ENCODE measurements at places on chromosomes 6 and 20.

DNA sequence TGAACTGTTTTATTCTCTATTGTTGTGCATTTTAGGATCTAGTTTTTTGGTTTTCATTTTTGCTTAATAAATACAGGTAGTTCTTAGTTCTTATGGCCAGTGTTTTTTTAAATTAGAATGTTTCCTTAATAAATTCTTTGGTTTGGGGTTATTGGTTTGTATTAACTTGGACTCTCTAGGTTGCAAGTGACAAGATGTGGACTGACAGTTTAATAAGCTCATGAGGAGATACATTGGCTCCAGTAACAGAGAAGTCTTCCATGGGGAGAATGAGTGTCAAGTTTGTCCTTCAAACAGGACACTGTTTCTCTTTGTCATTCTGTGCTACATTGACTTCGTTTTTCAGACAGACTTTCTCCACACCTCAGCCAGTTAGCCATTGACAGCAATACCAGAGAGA lies 39.7 kb downstream of the SNX9 start:
- no peak for DNase-seq

DNA sequence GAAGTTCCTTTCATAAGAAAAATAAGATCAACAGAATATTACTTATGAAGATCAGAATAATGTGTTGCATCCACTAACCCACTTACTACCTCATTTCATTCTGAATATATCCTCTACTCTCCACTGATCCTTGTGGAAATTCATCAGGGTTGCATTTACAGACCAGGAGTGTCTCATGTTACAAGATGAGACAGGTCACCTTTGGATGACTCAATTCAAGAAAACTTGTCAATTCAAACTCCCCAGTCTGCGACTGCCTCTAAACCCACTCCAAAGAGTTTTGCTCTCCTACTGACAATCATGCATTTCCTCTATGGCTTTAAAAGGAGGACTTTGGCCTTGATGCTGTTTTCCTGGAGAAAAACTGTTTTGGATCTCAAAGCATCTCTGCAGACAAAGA lies 68.4 kb downstream of the ID4 start:
- no peak for DNase-seq

DNA sequence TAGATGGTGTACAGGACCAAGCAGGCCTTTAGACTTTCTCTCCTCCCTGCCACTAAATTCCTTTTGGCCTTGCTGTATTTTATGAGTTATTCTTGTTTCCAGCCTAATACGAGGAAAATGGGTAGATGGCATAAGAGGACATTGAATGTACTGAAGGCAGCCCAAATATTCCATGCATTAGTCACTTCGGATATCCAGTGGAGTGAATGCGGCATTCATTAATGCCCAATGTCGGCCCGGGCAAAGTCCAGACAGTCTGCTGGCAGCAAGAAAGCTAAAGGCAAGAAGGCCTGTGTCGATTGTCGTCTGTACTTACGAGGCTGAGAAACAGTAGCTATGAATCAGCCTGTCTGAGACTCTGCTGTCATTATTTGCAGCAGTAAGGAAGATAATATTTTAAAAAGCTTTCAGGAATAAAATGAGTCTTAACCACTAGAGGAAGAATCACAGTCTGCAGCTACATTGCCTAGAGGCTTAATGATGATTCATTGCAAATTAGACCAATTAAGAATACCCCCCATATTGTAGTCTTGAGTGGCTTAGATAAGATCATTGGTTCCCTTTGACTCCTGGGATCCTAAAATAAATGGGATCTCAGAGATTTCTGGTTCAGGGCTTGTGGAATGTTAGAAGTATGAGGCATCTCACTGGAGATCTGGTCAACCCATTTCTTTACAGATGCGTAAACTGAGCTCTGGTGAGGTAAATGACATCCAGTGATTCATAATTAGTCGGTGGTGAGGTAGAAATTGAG lies 534.1 kb upstream of the JAG1 start:
- DNase-seq, result no peak

GRCh38 chr6:2344319-2344905 lies 99.0 kb upstream of the GMDS start:
- no peak for DNase-seq

DNA sequence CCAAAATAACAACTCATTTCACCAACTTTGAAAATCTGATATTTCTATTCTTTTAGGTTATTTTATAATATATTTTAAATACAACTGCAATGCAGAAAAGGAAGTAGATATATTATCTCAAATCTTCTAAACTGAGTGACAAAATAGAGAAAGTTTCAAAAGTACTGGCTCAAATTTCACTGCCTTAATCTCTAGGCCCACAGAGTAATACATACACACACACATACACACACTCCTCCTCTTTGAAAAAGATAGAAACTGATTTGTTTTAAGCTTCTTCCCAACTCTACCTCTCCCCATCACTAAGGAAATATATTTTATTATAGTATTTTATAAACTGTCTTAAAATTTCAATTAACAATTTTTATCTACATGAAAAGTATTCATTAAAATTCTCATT lies 36.2 kb downstream of the ARHGAP18 start:
- DNase-seq, result no peak

- no peak for DNase-seq
Observed at GRCh38 chr6:53263917-53264316, 84.8 kb downstream of the ELOVL5 start.

DNA sequence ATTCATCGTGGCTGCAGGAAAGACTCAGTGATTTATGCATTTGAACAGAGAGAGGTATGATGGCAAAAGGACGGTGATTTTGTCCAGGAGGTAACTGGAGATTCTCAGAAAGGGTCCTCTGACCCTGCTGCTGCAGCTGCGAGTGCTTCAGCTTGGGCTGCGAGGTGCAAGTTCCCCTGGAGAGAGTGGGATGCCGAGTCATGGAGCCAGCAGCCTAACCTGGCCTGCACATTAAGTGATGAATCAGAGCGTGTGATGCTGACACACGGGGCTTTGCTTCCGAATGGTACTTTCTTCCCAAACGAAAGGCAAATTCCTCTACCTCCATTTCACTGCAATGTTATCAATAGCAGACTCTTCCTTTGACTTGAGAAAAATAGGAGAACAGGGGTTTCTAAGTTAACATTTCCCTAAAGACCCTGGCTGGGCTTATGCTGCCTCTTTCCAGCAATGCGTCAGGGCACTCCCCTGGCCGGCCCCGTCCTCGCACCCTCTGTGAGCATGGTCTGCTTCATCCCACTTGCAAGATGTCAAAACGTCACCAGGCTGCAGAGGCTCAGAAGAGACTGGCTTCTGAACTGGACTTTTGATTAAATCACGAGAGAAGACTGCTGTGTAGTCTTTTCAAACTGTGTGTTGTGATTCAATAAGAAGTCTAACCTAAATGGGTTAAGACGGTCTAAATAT lies 628.0 kb upstream of the AGPAT4 start:
- DNase-seq, result no peak

DNA sequence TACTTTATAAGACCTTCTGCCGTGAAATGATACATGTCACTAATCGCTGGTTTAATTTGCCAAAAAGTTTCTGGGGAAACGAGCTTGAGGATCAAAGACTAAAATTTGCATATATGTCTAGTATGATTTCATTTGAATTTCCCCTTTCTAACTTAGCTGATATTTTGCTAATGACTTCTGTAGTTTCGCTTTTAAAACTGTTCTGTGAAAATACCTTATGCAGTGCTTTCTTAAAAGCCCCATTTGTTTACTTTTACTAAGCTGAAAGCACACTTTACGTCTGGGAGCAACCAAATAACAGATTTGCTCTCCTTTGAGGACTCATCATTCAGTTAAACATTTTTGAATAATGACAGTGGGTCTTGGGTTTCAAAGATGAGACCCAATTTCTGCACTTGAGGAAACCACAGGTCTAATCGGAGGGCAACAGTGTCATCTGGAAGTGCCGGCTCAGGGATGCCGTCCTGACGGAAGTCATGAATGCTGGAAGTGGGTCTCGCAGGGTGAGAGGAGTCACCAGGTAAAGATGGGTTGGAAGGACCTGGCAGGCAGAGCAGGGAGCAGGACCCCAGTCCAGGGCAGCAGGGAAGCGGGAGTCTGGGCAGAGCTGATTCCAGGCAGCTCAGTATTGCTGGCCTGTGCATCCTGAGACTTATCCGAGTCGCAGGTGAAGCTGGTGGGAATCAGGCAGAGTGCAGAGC lies 33.2 kb downstream of the PLEKHG1 start:
- peak; percentile 12 for DNase-seq

DNA sequence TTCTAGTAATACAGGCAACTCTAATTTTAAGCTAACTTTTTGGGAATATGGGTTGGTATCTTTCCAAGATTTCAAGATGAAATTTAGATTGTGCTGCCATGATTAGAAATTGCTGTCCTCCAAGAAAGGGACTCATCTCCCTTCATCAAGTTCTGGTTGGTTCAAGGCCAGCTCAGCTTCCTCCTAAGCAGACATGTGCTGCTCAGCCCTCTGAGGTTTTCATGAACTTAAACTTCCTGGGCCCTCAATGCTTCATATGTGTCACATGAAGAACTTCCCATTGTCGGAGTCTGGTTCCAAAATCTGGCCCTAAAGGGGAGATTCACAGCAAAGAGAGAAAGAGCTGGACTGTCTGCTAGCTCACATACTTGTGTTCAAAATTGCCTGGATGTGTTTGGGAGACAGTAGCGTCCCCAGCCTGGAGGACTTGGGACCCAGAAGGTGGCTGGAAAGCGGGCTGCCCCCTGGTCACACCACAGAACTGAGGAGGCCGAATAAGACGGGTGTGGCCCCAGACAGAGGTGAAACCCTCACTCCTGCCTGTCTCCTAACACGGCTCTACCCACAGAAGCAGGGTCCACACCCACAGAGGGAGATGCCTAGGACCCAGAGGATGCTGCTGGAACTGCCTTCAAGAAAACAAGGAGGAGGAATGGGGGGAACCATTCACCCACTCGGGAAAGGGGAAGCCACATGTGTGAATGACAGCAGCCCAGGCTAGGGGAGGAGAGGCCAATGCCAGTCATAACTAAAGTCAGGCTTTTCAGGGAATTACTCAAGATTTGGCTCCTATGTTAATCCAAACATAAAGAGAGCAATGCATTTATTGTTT lies 54.3 kb upstream of the GPR31 start:
- DNase-seq, result peak; percentile 26

- DNase-seq, result no peak
Observed at GRCh38 chr6:122714059-122714458, 65.5 kb upstream of the FABP7 start.

Data from activated CD4-positive, alpha-beta T cell treated with anti-CD3 and anti-CD28 coated beads for 36 hours (primary cell).